ENCODE measurements at places on chromosomes 4 and X.

DNA sequence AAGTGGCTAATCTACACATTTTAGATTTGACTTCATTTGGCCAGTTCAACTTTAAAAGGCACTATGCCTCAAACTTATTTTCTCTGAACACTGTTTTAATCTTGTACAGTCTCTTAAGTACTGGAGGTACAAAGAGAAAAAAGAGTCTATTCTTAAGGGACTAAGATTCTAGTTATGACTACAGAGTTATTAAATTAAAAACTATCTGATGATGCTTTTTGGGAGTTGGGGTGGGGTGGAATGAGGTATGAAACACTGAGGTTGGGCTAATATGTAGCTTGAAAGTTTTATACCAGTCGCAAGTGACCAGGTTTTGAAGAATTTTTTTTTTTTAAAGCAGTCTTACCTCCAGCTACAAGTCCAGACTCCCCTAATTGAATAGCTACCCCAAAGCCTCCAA, 17.7 kb upstream of the GPR34 start:
- no peak for DNase-seq

- no peak for DNase-seq
Measured at GRCh38 chr4:101421386-101421785, 74.1 kb upstream of the PPP3CA start.

GRCh38 chr4:3374667-3375066, 67.1 kb upstream of the HGFAC start:
- no peak for DNase-seq

- DNase-seq, result no peak
Measured at GRCh38 chr4:53861856-53862610, 202.4 kb downstream of the CHIC2 start.

- no peak for DNase-seq
Measured at GRCh38 chr4:38710053-38710452, 46.1 kb downstream of the KLF3 start.

- DNase-seq, result no peak
Measured at GRCh38 chr4:78534286-78534955, 17.1 kb upstream of the ANXA3 start.

DNA sequence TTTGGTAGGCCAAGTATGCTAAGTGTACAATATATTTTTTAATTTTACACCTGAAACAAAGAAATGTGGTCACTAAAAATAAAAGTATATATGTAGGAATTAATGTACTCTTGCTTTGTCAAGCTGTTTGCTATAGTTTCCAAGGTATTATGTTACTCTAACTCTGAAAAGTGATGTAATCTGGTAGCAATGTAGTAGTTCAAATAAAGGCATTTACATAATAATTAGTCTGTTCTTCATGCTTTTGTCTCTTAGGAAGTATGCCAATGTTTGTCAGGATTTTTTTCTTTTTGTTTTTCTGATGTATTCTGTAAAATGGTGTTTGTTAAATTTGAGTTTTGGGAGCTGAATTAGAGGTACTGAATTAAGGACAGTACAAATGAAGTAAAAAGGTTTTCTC, 89.5 kb downstream of the PLS3 start:
- no peak for DNase-seq

DNA sequence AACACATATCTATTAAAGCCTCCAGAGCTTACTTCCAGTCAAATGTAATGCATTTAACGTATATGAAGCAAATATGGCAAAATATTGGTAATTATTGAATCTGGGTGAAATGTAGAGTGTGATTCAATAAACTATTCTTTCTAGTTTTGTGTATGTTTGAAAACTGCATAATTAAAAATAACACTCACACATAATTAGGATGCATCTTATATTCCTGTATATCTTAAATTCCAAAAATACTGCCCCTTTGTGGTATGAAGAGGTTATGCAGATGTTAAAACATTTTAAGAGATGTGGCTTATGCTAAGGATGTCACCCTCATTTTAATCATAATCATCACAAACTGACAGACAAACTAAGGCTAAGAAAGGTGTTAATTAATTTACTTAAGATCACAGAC, 182.9 kb downstream of the COX18 start:
- no peak for DNase-seq

DNA sequence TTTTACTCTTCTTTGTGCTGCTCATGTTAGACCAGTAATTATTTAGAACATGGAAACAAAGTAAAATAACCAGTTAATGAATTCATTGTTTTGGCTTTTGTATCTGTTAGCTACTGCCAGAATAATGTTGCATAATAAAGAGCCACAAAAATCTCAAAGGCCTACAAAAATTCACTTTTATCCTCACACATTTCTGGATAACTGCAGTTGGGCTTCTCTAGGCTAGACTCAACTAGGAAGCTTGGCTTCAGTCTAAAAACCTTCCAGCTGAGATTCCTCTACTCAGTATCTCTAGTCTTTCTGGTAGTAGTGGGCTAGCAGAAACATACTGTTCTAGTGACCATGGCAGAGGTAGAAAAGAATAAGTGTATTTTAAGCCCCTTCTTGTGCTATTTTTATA, 73.0 kb downstream of the FAT4 start:
- DNase-seq, result no peak

DNA sequence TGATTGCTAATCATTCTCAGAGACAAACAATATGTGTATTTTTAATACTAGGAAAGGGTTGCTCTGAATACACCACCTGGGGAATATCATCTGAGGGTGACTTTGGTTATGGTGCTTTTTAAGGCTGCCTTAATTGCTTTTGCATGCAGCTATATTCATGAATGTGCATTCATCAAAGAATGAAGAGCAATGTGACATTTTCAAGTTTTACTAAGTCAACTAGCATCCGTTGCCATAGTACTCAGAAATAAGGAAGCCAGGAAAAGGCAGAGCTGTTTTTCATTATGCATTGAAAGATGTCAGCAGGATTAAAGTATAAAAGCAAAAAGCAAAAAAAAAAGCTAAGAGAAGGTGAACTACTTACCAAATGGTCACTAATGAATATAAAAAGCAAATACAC, 67.4 kb upstream of the PCDH18 start:
- no peak for DNase-seq

DNA sequence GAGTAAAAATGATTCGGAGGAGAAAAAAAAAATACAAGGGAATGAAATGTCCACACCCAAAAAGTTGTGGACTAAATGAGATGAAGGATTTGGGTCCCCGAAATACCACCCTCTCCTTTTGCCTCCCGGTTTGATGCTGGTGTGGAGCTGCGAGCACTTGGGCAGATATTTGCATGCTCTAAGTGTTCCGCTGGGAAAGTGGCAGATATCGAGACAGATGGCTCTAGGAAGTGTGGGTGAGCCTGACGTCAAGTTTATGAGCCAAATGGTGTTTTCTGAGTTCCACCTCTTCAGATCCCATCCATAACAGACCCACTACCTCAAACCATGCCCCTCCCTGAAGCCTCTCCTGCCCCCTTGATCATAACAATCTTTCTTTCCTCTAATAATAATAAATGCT, 228.6 kb downstream of the QDPR start:
- DNase-seq, result no peak

GRCh38 chr4:122542411-122543236, 78.2 kb downstream of the IL21 start:
- DNase-seq, result no peak

- DNase-seq, result no peak
Measured at GRCh38 chr4:5815641-5816040, 77.2 kb downstream of the CRMP1 start.

- DNase-seq, result no peak
Measured at GRCh38 chr4:93786149-93786548, 42.4 kb upstream of the ATOH1 start.

DNA sequence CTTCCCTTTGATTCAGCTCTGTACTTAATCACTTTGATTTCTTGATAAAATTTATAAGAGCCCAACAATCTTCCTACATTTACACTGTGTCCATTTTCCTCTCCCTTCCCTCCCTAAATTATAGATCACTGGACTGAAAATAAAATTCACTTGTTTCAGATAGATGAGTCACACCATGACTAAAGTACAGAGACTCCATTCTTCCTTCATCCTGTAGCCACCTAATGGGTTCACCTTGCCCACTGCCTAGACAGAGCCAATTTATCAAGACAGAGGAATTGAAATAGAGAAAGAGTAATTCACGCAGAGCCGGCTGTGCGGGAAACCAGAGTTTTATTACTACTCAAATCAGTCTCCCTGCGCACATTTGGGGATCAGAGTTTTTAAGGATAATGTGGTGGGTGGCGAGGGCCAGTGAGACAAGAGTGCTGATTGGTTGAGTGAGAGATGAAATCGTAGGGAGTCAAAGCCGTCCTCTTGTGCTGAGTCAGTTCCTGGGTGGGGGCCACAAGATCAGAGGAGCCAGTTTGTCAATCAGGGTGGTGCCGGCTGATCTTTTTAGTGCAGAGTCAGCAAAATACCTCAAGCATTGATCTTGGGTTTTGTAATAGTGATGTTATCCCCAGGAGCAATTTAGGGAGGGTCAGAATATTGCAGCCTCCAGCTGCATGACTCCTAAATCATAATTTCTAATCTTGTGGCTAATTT, 71.3 kb upstream of the MED14 start:
- DNase-seq, result no peak

GRCh38 chrX:153102418-153102817, 30.2 kb downstream of the PNMA6A start:
- DNase-seq, result no peak

GRCh38 chrX:97400492-97400891, 516.8 kb downstream of the RPA4 start:
- no peak for DNase-seq

DNA sequence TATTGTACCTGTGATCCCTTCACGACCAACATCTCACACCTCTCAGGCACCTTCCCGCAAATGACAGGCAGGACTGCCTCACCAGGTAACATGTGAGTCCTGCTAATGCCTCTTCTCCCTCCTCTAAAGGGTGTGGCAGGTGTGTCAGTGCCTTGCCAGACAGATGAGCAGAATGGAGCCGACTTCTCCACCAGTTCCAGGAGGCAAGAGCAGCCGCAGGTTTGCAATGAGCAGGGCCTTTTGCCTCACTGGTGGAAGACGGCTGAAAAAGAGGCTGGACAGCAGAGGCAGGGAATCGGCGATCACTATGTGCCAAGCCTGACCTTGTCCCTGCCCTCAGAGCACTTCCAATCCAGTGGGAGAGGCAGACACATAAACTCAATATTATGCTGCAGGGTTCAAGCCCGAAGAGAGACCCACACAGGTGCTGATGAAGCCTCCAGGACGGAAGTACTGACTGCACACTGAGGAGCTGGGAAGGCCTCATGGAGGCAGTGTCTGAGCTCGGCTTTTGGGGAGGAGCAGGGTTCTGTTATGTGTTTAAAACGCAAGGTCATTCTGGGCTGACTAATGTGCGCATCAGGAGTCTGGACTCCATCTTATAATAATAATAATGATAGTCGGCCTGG, 57.9 kb downstream of the C4orf50 start:
- DNase-seq, result no peak

DNA sequence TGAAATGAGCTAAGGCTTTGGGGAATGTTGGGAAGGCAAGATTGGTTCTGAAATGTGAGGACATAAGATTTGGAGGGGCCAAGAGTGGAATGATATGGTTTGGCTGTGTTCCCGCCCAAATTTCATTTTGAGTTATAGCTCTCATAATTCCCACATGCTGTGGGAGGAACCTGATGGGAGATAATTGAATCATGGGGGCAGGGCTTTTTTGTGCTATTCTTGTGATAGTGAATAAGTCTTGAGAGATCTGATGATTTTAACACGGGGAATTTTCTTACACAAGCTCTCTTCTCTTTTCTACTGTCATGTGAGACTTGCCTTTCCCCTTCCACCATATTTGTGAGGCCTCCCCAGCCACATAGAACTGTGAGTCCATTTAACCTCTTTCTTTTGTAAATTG, 157.6 kb upstream of the C1QTNF7 start:
- DNase-seq, result no peak

GRCh38 chr4:15947684-15948083, 9.1 kb upstream of the FGFBP1 start:
- no peak for DNase-seq

DNA sequence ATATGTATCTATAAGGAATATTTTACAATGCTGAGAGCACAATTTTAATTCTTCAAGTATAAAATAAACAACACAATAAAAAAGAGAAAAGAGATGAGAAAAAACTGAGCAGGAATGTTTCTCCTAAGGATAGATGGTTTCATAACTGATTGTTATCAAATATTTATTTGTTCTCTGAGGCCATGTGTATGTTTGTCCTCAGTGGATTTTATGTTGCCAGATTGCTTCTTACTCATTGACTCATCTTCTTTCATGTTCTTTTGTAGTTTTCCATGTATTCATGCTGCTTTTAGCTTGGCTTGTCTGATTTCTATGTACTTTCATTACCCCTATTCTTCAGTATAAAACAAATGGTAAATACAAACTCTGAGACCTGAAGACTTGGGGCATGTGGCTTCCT, 41.2 kb downstream of the NPY5R start:
- DNase-seq, result no peak

DNA sequence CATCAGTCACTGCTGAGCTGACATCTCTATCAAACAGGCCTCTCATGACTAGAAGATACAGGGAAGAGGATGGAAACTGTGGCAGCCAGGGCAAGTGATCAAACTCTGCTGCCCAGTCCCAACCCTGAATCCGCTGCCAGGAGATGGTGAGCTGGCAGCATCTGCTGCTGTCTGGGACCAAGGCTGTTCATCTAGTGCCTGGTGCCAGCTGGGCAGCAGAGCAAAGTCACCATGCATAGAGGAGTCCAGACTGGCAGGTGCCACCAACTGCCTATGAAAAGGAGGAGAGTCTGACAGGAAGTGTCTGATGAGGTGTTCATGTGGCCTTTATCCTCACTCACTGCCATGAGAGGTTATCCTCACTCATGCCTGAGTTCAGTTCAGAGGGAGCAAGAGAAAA, 518.9 kb downstream of the MID1IP1 start:
- DNase-seq, result no peak

GRCh38 chr4:87843936-87844335, 11.2 kb downstream of the MEPE start:
- no peak for DNase-seq

- no peak for DNase-seq
Measured at GRCh38 chr4:138659812-138660316, 355.7 kb upstream of the NOCT start.

GRCh38 chr4:96874657-96875056, 1034.8 kb downstream of the PDHA2 start:
- no peak for DNase-seq

DNA sequence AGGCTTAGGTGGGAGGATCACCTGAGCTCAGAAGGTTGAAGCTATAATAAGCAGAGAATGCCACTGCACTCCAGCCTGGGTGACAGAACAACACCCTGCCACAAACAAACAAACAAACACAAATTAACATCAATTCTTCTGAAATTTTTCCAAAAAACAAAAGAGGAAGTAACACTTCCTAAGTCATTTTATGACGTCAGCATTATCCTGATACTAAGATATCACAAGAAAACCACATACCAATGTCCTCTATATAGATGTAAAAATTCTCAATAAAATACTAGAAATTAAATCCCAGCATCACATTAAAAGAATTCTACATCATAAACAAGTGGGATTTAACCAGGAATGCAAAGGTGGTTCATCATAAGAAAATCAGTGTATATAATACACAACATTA, 64.4 kb upstream of the STK26 start:
- no peak for DNase-seq

GRCh38 chrX:129696463-129697155, 41.9 kb upstream of the APLN start:
- no peak for DNase-seq
